ENCODE measurements at places on chromosomes 2 and 18.

DNA sequence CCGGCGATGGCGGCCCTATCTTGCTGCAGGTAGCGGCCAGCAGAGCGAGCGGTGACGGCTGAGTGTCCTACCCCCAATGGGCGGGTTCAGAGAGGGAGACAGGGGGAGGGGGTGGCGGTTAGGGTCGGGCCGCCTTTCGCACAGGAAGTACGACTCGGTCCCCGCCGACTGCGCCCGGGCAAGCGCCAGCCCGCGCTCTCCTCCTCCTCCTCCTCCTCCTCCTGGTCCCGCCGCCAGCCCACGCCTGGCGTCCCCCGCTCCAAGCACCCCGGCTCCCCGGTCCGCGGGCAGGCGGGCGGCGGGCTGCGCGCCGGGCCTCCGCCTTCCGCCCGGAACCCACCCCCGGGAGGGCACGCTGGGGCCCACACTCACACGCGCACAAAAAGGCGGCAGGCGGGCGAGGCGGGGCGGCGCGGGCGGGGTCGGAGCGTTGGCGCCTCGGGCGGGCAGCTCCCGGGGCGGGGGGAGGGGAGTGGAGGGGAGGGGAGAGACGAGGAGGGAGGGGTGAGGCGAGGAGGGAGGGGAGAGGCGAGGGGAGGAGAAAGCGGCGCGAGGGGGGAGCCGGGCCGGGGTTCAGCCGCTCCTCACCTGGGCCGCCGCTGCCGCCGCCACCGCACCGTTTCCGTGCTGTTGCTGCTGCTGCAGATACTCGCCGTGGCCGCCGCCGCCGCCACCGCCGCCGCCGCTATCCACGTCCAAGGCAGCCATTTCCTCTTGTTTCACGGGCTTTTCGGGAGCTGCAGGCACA, 1.2 kb downstream of the SP3 start:
- peak; percentile 97 for DNase-seq

GRCh38 chr2:66869076-66869475, 434.2 kb downstream of the MEIS1 start:
- no peak for DNase-seq

DNA sequence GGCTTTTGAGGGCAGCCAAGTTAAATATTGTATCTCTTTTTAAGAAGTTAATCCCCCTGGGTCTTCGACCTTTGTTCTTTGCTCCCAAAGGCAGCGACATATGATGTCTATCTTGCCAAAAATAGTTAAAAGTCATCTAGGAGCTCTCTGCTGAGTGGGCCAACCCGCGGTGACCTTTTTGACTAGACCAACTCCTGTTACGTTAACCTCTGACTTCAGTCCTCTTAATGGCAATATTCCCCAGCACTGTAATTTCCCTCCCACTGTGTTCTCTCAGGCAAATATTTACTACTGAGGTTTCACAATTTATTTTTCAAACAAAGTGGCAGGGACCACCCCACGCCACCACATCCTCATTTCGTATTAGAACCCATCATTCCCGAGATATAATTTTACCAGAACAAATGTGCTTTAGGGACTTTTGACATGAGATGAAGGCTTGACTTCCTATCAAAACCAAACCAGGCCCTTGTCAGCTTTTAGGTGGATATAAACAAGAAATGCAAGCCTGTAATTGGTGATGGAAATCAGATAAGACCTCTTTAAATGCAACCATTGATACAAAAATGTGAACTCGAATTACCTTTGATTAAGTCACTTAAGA, 764.7 kb downstream of the SATB2 start:
- DNase-seq: no peak

GRCh38 chr2:235054919-235055318, 103.1 kb downstream of the SH3BP4 start:
- DNase-seq: no peak

- DNase-seq: peak; percentile 37
Measured at GRCh38 chr2:190121971-190122370, 59.4 kb upstream of the MSTN start.

DNA sequence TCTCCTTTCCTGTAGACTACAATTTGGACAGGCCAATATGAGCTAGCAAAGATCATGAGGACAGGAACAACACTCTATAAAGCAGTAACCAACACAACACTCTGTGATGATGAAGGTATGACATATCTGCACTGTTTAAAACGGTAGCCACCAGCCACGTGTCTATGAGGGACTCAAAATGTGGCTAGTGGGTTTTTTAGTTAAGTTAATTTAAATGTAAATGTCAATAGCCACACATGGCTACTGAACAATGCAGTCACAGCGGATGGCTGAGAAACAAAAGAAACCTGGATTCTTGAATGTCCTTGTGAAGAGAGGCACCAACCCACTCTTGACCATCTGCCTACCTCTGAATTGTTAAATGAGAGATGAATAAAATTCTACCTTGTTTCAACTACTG, 33.9 kb downstream of the FANCL start:
- no peak for DNase-seq

DNA sequence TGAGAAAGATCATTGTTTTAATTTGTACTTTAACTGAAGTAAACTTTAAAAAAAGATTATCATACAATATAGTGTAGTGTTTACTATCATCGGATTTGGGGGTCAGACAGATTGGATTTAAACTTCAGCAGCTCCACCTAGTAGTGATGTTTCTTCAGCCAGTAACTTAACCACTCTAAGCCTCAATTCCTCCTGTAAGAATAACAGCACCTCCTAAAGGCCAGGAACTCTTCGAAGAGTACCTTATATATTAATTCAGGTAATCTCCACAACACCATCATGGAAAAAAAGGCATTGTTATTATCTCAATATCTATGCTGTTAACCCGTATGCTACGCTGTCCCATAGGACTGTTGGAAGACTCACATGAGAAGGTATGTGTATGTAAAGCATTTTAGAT, 69.0 kb upstream of the DLGAP1 start:
- DNase-seq: no peak

- DNase-seq: peak; percentile 28
Measured at GRCh38 chr2:124810132-124810531, 785.0 kb downstream of the CNTNAP5 start.

- peak; percentile 98 for DNase-seq
Measured at GRCh38 chr2:216498379-216499352, at the start of gene RPL37A. Gene RPL37A (plus strand): TSS chr2:216498844. CDS start chr2:216498875, 31 bp downstream.

GRCh38 chr2:178782236-178782635, 25.0 kb downstream of the TTN start:
- DNase-seq: no peak

DNA sequence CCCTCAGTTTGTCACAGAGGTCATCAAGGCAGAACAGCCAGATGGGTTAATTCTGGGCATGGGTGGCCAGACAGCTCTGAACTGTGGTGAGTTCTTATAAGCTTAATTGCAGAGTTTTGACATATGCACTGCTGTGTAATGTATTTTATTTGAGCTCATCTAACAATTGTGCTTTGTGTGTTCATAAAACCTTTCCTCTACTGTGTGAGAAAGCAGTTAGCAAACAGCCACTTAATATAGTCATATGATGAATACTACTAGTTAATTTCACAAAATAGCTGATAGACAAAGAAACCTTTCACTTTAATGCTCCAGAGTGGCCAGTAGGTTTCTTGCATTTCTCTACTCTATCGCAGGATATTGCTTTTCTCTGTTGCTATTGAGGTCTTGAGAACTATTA, 43.1 kb downstream of the CPS1 start:
- no peak for DNase-seq

DNA sequence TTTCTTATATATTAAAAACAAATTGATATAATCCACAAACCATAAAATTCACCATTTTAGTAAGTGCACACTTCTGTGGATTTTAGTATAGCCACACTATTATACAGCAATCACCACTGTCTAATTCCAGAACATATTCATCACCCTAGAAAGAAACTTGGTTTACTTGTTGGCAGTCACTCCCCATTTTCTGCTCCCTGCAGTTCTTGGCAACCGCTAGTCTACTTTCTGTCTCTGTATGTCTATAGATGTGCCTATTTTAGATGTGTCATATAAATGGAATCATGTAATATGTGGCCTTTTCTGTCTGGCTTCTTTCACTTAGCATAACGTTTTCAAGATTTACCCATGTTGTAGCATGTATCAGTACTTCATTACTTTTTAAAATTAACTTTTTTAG, 5.7 kb downstream of the CKAP2L start:
- no peak for DNase-seq
